ENCODE measurements at places on chromosomes 13 and 19. TPM values are rescaled to one million over a fixed set of nuclear protein-coding genes. Genes with fewer than 3 reads are reported as not detected.

Gene CACNA1A
- 0.43 TPM for total RNA-seq

DNA sequence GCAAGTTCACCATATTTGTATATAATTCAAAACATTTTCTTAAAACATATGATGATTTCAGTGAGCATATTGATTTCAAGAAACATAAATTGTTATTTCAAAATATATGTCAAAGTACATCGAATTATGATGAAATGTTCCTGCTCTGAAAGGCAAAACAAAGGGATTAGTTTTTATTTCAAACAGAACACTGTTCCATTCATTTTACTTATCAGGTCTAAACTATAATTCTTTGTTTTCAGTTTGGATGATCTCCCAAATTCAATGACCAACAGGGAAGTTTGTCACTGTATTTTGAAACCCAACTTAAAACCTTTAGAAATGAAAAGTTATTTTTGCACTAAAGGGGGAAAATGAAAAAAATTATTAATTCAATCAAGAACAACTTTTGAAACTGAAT, 610.2 kb downstream of the SLITRK1 start:
- DNase-seq = no peak

GRCh38 chr19:16229322-16229641, 31.6 kb downstream of the AP1M1 start:
- no peak for DNase-seq

Gene NPHS1
- 0.16 TPM for total RNA-seq

GRCh38 chr19:18274219-18274780, at the start of gene IQCN:
IQCN (minus strand) TSS chr19:18274452; CDS start chr19:18269478, 4,974 bp downstream.
- no peak for DNase-seq

DNA sequence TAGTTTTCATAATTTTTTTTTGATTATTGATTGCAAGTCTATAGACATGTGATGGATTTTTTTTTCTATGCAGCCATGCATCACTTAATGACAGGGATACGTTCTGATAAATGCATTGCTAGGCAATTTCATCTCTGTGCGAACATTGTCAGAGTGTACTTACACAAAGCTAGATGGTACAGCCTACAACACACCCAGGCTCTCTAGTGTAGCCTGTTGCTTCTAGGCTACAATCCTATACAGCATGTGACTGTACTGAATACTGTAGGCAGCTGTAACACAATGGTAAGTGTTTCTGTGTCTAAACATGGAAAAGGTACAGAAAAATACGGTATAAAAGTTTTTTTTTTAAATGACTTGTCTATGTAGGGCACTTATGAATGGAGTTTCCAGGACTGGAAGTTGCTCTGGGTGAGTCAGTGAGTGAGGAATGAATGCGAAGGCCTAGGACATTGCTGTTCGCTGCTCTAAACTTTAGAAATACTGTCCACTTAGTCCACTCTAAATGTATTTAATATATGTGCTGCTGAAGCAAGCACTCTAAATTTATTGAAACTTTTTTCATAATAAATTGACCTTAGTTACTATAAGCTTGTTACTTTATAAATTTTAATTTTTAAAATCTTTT, 20.3 kb downstream of the SPATA13 start:
- DNase-seq = no peak

DNA sequence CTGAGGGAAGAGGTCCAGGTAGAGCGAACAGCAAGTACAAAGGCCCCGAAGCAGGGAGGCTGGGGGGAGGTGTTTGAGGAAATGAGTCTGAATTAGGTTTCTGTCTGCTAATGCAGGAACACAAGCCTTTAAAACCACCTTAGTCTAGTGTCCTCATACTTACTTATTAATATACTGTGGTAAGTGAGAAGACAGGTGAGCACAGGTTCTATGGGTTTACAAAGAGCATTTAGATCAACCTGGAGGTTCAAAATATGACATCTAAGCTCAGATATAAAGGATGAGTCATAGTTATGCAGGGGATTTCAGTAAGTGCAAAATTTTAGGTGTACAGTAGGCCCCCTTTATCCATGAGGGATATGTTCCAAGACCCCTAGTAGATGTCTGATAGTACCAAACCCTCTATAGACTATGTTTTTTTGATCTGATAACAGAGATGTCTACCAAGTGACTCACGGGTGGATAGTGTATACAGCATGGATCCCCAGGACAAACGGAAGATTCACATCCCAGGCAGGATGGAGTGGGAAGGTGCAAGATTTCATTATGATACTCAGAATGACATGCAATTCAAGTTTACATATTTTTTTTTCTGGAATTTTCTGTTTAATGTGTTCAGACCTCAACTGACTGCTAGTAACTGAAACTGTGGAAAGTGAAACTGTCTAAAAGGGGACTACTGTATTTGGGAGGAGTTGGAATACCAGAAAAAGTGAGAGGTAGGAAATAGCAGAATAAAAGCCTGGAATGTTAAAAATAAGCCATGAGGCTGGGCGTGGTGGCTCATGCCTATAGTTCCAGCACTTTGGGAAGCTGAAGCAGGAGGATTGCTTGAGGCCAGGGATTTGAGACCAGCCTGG, 18.2 kb upstream of the MED4 start:
- DNase-seq = no peak

Gene UTP14C
- total RNA-seq = 10.3 TPM

DNA sequence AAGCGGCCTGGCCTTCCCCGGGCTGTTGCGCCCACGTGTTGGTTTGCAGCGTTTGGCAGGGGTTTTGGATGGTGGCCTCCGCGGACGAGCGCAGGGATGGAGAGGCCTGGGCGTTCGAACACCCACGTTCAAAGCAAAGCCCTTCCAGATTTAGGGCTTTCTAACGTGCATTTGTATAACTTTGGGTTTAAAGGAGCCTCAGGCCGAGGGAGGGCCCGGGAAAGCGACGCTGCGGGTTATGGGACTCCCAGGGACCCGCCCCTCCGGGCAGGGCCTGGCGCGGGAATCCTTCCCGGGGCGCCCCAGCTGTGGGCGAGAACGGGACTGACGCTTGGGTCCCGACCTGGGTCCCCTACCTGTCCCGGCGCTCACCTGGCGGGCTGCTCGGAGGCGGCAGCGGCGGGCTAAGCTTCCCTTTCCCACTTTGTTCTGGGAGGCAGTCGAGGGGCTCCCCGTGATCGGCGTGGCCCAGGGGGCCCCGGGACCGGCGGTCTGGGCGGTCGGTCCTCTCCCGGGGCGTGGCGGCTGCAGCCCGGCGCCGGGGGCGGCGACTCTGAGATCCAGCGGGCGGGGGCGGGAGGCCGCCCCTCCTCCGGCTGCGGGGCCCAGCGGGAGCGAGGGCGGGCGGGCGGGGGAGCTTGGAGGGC, at the start of gene FBXO17:
TSS of gene FBXO17 (minus strand) at position 529 of the 647 bp plus-strand sequence. CDS start 25,423 bp downstream, outside the sequence.
- DNase-seq = no peak

DNA sequence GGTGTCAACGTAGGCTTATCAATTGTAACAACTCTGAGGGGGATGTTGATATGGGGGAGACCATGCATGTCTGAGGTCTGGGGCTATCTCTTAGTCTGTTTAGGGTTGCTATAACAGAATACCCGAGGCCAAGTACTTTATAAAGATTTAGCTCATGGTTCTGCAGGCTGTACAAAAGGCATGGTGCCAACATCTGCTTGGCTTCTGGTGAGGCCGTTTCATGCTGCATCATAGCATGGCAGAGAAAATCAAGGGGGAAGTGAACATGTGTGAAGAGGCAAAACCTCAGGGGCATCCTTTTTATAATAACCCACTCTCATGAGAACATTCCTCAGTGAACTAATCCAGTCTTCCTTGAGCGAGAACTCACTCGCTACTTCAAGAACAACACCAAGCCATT, 353.8 kb downstream of the ENOX1 start:
- DNase-seq = no peak
